Activated CD4-positive, alpha-beta T cell treated with anti-CD3 and anti-CD28 coated beads, Interleukin-2, amount 50 U/mL, for 1 hour (primary cell): ENCODE measurements at places on chromosomes 6 and 20.

GRCh38 chr20:63167026-63167917 lies 48.7 kb downstream of the YTHDF1 start:
- DNase-seq: no peak

DNA sequence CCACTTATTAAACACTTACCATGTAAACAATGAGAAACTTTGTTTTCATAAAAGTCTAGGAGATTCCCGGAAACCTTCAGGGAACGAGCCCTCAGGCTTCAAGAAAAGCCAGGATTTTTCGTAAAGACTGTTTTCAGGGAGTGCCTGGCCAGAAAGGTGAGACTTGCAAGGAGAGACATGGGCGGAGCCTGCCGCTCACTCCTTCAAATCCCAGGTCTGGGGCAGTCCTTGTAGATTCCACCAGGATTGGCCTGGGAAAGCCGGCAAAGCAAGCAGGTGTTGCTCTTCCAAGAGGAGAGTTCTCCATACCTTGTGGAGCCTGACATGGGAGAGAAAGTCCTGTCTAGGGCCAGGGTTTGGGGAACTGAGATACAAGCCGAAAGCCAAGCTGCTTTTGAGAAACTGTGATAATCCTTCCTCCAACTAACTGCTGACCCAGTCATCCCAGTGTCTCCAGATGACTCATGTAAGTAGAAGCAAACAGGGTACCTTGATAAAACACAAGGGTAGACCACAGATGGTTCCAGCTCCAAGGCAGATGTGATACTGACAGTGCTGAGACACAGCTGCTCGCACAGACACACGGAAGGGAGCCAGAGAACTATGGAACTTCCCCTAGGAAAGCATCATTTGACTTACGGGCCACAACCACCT lies 69.4 kb upstream of the NAA20 start:
- no peak for DNase-seq

DNA sequence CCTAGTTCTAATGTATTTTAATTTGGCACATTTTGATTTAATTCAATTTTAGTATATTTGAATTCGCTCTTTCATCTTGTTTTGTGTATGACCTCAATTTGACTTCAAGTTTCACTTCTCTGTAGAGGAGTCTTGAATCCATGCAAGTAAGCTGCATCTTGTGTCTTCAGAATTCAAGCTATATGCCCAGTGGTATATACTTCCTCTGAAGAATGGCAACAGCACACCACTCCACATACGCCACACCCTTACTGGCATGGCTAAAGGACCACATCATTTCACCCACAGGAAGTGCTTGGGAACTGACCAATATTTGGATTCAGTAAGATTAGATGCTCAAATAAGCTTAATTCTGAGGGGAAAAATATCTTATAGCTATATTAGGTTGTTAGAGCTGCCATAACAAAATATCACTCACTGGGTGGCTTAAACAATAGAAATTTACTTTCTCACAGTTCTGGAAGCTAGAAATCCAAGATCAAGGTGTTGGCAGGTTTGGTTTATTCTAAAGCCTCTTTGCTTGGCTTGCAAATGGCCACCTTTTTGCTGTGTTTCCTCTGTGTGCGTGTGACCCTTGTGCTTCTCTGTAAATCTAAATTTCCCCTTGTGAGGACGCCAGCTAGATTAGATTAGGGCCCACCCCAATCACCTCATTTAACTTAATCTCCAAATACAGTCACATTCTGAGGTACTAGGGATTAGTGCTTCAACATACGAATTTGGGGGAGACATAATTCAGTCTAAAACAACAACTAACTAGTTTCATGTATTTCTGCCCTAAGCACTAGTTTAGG lies 2.8 kb upstream of the ASF1A start:
- no peak for DNase-seq

DNA sequence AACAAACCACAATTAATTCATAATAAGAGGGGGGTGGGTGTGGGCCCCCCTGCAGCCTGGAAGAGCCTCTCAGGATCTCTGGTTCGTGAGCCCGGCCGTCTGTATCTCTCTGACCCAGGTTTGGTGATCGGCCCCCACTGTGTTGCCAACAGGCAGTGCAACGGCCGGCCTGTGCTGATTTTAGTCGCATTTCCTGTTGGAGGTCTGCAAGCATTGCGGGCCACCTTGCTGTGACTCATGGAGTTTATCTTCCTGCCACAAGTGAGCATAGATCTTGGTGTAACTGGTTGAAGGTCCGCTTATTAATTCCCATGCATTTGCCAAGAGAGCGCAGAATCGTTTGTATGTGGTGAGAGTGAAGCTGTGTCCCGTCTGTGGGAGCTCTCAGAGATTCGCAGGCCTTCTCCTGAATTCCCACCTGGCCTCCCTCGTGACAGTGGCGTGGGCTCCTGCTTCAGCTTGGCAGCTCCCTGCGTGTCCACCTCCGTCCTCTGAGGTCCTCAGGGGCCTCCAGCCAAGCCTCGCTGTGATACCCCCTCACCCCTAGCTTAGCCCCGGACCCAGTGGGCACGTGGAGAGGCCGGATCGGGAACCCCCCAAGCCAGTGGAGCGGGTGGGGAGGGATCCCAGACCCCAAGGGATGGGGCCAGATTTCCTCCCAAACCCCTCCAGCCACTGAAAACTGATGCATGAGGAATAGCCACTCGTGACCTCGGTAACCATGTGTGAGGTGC lies 269.8 kb downstream of the CDH4 start:
- DNase-seq: no peak
